Motor neuron (in vitro differentiated cells): ENCODE measurements at places on chromosomes 5 and 9.

GRCh38 chr9:70486127-70486526, 71.7 kb upstream of the KLF9 start:
- ATAC-seq = no peak

- no peak for ATAC-seq
Observed at GRCh38 chr5:60488466-60489130, 211.4 kb downstream of the DEPDC1B start.

DNA sequence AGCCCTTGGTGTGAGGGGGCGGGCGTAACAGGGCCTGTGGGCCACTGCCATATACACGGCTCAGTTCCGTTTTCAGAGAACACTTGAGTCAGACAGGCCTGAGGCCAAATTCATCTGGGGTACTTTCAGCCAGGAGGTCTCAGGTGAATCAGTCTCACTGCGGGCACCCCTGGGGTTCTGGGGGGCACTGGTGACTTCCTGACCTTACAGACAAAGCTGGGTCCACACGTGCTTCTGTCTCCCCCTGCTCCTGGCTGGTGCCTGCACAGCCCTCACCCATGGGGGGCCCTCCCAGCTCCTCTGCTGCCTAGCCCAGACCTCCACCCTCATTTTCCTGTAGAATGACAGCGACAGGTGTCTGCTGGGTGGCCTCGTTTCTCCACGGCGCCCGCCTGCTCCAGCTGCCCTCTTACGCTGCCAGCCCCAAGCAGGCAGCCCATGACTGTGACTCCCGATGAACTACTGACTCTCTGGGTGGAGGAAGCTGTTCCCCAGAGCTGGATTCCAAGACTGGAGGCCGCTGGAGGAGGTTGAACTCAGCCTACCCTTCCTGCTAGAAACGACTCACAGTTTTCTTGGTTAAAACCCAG, 374.1 kb upstream of the IRX4 start:
- no peak for ATAC-seq

GRCh38 chr9:86983249-86983619, 35.9 kb upstream of the GAS1 start:
- ATAC-seq = no peak

GRCh38 chr5:32276173-32276853, 36.4 kb downstream of the MTMR12 start:
- peak; percentile 80 for ATAC-seq
